Glutamatergic neuron (in vitro differentiated cells): ENCODE measurements at places on chromosomes 4 and X.

DNA sequence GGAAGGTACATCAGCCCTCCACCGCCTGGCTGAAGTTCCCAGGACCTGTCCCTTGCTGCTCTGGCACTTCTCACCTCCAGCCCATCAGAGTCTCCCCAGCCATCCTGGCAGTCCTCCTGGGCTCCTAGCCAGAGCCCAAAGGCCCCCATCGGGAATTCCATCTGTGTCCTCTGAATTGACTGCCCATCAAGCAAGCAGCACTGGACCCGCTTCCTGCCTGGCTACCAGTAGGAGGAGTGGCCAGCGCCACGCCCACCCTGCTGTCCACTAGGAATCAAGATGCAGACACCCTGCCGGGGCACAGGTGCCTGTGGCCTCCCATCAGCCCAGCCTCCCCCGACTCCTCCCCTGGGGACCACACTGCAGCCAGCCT is 47.2 kb downstream of the C4orf50 start:
- no peak for DNase-seq

DNA sequence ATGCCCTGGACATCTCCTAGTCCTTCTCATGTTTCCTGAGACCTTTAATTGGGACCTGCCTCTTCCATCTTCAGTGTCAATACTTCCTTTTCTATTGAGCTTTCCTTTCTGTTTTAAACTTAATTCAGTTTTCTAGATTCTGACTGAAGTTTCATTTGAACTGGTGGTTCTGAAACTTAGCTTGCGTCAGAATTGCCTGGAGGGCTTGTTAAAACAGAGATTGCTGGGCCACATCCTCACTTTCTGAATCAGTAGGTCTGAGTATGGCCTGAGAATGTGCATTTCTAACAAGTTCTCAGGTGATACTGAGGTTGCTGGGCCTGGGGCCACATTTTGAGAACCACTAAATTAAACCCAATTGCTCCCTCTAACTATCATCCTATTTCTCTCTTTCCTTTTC is 152.1 kb upstream of the DGKK start:
- DNase-seq, result no peak

DNA sequence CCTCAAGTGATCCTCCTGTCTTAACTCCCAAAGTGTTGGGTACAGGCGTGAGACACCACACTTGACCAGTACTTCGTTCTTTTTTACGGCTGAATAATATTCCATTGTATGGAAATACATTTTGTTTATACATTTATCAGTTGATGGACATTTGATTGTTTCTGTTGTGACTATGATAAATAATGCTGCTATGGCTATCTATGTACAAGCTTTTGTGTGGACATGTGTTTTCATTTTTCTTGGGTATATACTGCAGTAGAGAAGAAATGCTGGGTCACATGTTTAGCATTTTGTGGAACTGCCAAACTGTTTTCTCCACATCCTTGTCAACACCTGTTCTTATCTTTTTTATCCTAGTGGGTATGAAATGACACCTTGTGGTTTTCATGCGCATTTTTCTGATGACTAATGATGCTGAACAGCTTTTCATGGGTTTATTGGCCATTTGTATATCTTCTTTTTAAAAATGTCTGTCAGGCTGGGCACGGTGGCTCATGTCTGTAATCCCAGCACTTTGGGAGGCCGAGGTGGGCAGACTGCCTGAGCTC is 37.3 kb downstream of the SAT1 start:
- no peak for DNase-seq

GRCh38 chr4:1566838-1567518 is 117.1 kb downstream of the FAM53A start:
- peak; percentile 17 for DNase-seq

DNA sequence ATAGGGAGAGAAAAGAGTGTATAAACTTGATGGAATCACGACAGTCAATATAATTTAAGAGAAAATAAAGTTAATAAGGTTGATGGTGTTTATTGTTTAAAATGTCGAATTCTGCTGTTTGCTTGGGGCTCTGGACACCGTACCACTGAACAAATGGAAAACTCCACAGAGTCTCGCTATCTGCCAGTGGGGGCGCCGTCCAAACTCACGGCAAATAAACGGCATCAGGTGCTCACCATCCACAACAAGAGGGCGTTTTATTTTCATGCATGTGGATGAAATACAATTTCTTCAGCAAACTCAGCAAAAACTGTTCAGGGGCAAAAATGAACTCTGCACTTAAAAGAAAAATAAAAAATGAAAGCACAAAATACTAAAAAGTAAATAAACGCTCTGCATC is 46.6 kb upstream of the FAM47C start:
- DNase-seq, result peak; percentile 26

GRCh38 chr4:13524504-13525243 is 19.6 kb downstream of the NKX3-2 start:
- DNase-seq, result no peak

GRCh38 chr4:119238068-119238722 is 25.7 kb downstream of the USP53 start:
- no peak for DNase-seq

- DNase-seq, result no peak
These were observed 25.1 kb upstream of the PLS3 start for GRCh38 chrX:115535844-115536243.

DNA sequence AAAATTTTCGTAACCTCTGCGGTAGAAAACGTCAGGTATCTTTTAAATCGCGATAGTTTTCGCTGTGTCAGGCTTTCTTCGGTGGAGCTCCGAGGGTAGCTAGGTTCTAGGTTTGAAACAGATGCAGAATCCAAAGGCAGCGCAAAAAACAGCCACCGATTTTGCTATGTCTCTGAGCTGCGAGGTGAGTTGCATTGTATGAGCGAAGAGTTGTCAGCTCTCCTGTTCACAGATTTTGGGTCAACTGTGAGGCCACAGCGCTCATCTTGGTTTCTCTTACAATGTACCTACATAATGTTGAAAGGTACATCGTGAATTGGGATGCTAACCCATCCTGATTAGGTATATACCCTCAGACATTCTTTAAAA is 486 bp downstream of the CLCN3 start:
- DNase-seq, result no peak
